Stimulated activated CD8-positive, alpha-beta memory T cell treated with anti-CD3 and anti-CD28 coated beads, Interleukin-2, amount 100 ng/mL, for 1 hour (primary cell): ENCODE measurements at places on chromosomes 5 and 9.

DNA sequence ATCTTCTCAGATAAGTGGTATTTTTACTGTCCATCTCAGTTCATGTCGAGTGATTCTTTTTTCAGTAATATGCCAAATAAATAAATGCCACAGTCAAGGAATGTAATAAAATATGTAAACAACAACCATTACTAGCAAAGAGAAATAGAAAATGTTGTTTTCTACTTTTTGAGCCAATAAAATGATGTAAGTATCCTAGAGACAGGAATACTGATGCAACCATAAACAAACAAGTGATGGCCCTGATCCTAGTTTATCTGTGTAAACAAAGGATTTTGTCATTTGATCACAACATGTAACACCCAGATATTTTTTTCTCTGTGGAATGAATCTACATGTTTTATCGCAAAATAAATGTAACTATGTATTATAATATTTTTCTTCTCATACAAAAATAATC lies 1852.8 kb downstream of the EFNA5 start:
- DNase-seq: no peak

DNA sequence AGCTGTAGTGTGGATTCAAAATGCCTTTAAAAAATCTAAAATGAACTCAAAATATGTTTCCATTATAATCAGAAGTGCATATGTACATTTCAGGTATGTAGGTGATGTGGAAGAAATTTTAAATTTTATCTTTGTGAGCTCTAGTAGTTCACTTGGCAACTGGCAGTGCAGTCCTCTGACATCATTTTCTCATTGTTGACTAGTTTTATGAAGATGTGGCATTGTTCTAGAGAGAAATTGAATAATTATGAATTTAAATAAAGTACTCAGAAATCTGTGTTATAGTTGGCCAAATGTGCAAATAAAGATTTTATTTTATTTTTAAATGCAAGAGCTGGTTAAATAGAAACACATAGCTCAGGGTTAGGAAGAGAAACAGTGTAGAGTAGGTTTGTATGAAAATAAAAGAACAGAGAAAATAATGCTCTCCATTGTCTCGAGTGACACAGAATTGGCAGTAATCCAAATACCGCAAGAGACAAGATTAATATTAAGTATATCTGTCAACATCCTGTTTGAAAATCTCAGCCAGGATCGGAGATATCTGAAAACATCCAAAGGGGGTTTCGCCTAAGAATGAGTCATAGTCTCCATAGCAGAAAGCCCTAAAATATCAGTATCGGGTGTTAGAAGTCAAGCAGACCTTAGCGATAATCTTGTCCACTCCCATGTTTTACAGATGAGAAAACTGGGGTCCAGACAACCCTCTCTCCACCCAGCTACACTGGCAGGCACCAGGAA lies 189.4 kb downstream of the CCDC192 start:
- DNase-seq: no peak

- DNase-seq: no peak
Measured at GRCh38 chr5:94849821-94850736, 231.6 kb downstream of the SLF1 start.

DNA sequence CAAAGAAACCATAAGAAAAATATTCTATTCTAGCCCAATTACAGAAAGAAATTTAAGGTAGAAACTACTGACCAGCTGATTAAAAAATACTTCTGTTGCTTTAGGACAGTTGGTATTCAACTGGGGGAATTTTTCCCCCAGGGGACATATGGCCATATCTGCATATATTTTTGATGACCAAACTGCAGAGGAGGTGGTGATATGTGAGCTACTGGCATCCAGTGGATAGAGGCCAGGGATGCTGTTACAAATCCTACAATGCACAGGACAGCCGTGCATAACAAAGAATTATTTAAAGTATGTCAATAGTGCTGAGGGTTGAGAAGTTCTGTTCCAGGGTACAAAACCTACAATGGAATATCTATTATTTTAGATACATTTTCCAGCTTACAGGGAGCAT lies 24.0 kb downstream of the ZFR start:
- no peak for DNase-seq

GRCh38 chr5:97167435-97167834 lies 15.6 kb downstream of the RIOK2 start:
- DNase-seq: no peak

DNA sequence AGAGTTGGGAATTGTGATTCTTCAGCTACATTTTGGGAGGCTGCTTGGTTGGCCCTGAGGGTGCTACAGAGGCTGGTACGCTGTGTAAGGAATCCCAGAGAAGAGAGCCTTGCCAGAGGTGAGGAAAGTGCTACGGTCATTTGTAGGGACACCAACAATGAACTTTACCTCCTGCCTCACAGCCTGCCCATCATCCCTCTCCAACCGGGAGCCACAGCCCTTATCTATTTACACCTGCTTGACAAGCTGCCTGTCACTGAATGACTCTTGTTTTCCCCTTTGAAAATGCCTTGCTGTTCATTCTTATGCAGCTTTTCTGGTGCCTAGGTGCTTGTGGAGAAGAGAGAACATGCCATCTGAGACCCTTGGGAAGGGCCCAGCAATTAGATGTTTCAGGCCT lies 110.8 kb downstream of the PCSK1 start:
- DNase-seq: no peak
